ENCODE measurements at places on chromosomes 3 and 15.

GRCh38 chr3:168325684-168326083 is 230.0 kb upstream of the GOLIM4 start:
- no peak for DNase-seq

DNA sequence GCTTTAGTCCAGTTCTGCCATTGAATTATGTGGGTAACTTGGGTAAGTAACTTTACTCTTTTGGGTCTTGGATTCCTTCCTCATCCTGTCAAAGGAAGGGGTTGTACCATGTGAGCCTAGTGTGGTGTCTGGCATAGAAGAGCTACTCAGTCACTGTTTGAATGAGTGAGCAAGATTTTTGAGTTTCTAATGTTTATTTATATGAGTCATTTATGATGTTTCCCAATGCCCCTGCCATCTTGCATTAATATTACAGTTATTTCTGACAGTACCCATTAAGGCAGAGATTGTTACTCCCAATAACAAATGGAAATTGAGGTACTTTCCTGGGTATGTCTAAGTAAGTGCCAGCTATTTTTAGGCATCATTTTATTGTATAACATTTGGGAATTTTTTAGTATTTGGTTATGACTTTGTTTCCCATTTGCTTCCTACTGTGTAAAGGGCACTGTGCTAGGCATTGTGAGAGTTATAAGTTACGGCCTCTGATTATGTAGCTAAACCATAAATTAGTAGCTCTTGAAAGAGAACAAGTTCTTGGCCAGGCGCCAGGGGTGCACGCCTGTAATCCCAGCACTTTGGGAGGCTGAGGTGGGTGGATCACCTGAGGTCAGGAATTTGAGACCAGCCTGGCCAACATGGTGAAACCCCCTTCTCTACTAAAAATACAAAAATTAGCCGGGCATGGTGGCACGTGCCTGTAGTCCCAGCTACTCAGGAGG is 23.5 kb downstream of the NR1D2 start:
- peak; percentile 32 for DNase-seq

- DNase-seq, result no peak
Measured at GRCh38 chr3:13671482-13672233, 122.7 kb downstream of the FBLN2 start.

DNA sequence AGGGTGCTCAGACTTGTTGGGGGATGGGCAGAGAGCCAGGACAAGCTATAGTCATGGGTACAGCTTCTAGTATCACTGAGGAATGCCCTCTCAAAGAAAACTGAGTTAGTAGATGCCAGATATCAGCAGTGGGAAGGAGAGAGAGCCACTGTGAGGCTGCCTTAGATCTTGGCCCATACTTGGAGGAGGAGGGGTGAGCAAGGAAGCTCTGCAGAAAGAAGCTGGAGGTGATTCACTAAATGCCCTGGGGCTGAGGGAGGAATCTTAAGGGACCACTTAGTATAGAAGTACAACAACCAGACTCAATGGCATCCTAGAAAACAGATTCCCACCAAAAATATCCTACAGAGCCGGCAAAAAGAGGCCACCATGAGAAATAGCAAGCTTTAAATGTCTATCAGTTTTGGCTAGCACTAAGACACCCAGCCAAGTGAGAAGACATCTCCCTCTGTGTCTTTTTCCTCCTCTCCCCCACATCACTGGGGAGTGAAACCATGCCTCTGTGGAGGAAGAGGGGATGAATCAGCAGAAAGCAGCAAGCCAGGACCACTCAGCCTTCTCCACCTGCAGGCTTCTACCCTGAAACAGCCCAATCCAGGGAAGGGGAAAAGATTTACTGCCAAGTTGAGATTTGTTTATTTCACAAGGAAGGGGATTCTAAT is 282.5 kb upstream of the STT3B start:
- no peak for DNase-seq

GRCh38 chr3:193305356-193305755 is 64.3 kb downstream of the PLAAT1 start:
- DNase-seq, result no peak

- no peak for DNase-seq
Measured at GRCh38 chr3:13219077-13219901, 146.1 kb upstream of the IQSEC1 start.

DNA sequence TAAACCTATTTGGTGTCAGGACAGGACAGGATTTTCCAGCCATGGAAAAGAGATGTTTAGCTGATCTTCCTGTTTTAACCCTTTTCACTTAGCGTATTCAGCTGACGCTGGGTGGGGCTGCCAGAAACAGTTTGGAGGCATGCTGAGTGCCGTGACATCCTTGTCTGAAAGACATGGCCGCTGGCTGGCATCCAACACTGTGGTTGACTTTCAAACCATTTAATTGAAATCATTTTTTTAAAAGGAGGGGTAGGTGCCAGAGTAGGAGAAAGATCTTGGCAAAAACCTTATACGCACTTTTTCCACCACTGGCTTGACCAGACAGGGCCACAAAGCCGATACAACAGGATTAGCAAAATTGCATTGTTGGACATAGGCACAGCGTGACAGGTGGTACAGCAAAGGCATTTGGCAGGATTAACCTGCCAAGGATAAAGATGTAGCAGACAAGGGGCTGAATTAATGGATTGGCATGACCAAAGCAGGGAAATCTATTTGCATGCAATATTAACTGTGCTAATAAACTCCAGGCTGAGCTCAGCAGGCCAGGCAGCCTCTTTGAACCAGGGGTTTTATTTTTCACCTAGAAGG is 131.8 kb upstream of the TOPAZ1 start:
- no peak for DNase-seq

DNA sequence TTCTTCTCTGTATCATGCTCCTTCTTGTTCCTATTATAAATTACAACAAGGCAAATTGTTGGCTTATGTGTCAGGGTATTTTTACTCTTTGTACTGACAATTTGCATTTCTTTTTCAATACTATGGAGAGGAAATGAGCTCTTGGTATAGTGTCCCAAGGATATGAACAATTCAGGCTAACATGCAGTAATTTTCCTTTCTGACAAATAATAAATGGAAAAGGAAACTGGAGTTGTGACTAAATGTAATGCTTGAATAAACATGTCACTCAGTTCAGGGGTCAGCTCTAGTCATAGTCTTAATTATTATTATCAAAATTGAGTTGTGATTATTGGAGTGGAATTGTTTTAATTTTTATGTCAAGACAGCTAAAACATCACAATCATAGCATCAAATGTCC is 256.0 kb upstream of the ZPLD1 start:
- DNase-seq, result no peak

GRCh38 chr3:45516829-45517228 is 77.7 kb upstream of the LIMD1 start:
- DNase-seq, result peak; percentile 29

- DNase-seq, result no peak
Measured at GRCh38 chr3:192336286-192336685, 391.1 kb downstream of the FGF12 start.

DNA sequence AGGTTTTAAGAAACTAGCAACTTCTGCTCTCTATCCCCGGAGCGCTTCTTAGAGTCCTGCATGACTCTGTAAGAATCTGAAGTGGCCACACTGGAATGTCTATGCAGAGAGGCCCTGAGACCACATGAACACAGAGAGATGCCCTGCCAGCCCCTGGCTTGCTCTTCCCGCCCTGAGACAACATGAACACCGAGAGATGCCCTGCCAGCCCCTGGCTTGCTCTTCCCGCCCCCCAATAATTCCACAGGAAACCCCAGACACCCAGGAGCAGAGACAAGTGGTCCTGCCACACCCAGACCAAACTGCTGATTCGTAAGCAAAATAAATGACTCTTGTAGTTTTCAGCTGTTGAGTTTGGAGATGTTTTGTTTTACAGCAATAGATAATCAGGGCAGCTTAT is 166.1 kb downstream of the OSBPL10 start:
- no peak for DNase-seq

GRCh38 chr3:182179631-182180030 is 467.9 kb downstream of the SOX2 start:
- no peak for DNase-seq

GRCh38 chr3:117011687-117012250 is 302.2 kb downstream of the TUSC7 start:
- DNase-seq, result no peak

- DNase-seq, result no peak
Measured at GRCh38 chr3:171261487-171261886, 198.7 kb downstream of the TNIK start.

- DNase-seq, result no peak
Measured at GRCh38 chr15:71678191-71678590, 132.2 kb upstream of the NR2E3 start.

DNA sequence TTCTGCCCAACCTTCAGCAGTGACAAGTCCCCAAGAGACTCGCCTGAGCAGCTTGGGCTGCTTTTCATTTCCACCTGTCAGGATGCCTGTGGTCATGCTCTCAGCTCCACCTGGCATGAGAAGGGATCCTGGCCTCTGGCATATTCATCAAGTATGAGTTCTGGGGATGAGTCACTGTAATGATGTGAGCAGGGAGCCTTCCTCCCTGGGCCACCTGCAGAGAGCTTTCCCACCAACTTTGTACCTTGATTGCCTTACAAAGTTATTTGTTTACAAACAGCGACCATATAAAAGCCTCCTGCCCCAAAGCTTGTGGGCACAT is 3.5 kb downstream of the MYD88 start:
- no peak for DNase-seq

GRCh38 chr15:74400313-74400860 is 32.9 kb upstream of the CYP11A1 start:
- DNase-seq, result no peak

GRCh38 chr15:77160562-77161478 is 89.9 kb upstream of the TSPAN3 start:
- DNase-seq, result no peak

GRCh38 chr3:123447416-123447748 is 1.5 kb downstream of the ADCY5 start:
- DNase-seq, result no peak

DNA sequence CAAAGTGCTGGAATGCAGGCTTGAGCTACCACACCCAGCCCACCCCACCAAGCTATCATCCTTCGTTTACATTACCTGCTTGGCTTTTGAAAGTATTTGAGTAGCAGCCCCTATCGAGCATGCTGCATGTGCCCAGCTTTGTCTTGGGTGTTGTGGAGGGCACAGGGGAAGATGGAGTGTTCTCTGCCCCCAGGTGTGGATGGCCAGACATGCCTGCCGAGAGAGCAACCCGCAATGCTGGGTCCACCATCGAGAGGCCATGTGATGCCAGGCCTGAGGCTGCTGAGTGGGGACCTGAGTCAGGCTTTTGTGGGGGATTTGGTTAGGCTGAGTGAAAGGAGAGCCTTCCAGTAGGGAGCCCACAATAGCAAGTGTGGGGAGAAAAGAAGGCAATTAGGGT is 25.9 kb downstream of the FOXL2NB start:
- no peak for DNase-seq

- DNase-seq, result peak; percentile 67
Measured at GRCh38 chr3:126540342-126540849, 16.4 kb downstream of the CHST13 start.

DNA sequence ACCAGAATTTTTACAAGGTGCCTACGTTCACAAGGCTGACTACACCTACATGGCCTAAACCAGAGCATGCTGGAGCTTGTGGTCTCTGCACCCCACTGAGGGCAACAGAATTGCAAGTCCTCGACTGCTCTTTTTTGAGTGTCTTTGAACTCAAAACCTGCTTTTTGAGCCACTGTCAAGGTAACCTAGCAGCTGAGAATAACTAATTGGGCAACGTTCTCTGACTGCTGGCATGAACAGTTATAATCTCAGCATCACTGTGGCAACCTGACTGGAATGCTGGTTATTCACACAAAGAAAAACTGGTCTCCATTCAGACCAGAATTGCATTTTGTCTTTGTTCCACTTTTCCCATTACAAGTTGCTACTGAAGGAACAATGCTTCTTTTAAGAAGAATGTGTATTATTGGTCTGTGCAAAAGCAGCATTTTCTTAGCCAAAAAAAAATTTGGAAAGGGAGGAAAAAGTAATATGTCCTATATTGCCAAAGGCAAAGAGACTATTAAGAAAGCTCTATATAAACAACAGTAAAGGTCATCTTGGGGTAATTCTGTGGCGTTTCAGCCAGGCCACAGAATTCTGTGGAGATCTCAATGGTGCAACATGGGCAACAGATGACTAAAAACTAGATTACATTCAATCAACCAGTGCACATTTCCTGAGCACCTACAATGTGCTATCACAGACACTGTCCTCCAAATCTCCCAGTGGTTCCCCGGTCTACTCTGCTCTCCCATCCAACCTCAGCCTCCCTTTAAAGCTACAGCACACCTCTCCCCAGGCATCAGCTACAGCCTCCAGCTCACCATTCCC is 76.8 kb downstream of the TNIK start:
- DNase-seq, result no peak

GRCh38 chr3:169579116-169579710 is 84.3 kb downstream of the MECOM start:
- no peak for DNase-seq

GRCh38 chr3:99505200-99505599 is 133.2 kb upstream of the COL8A1 start:
- no peak for DNase-seq

GRCh38 chr3:49880581-49881315 is 11.0 kb upstream of the CAMKV start:
- no peak for DNase-seq

GRCh38 chr15:85356276-85356675 is 24.1 kb upstream of the AKAP13 start:
- DNase-seq, result no peak

DNA sequence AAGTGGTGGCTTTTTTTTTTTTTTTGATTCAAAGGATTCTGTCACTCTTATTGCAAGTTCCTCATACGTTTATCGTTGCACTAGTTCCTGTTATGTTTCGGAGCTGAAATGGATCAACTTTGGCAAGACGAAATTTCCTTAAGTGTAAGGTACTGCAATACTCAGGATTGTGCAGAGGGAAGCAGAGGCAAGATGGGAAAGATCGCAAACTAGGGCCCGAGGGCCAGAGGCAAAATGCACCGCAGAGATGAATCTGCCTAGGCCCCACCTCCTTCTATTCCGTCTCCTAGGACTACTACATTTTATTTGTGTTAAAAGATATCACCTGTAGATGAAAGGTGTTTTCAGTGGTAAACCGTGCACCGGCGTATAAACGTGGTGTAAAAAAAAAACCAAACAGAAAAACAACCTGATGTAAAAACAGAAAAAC is 331 bp downstream of the RNU6-1 start:
- peak; percentile 60 for DNase-seq

- no peak for DNase-seq
Measured at GRCh38 chr3:88584451-88584850, 434.7 kb downstream of the C3orf38 start.

DNA sequence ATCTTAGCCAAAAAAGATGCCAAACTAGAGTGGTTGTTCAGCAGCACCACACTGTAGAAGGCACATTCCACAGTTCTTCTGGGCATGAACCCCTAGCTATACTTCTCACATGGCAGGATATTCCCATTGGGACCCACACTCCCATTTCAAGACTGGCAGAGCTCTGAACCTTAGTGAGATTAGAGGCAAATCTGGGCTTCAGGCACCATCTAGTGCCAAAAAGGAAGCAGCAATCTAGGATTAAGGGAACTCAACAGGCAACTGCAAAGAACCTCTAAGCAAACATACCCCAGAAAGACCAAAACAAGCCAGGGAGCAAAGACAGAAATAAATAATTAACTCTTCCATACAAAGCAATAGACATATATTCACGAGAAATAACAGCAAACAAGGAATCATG is 66.2 kb downstream of the TAFA4 start:
- DNase-seq, result no peak
